Posterior vena cava (tissue), 2 donors: ENCODE measurements at places on chromosomes 12 and 14. TPM values are rescaled to one million over a fixed set of nuclear protein-coding genes. Genes with fewer than 3 reads are reported as not detected.
A peak's percentile ranks its signal among the peaks of the same experiment; 100 is the strongest.

OTX2 gene
- not detected for total RNA-seq

DNA sequence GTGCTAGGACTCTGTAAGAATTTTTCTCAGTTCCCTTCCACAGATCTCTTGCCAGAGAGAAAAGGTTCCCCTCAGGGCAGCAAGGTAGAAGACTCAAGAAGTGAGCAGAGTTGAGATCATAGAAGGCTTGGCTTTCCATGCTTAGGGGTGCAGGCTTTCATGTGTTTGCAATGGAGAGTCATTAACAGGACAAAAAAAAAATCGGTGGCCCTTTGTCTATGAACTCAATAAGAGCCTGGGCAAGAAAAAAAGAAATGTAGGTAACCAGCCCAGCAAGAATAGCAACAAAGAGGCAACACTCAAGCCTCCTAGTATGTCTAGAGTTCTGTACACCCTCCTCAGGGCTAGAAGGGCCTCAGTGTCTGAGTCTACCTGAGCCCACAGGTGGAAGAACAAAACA is 23.4 kb upstream of the LRP6 start:
- DNase-seq = no peak

GRCh38 chr14:73887694-73888459 is 1.2 kb downstream of the ZNF410 start:
- no peak for DNase-seq

- DNase-seq = no peak
These were observed 4.5 kb downstream of the ABCB9 start for GRCh38 chr12:122961531-122962329.

- no peak for DNase-seq
These were observed 200.2 kb downstream of the TSPAN9 start for GRCh38 chr12:3277306-3277943.

FSCB gene
- total RNA-seq = not detected

PZP gene
- 0.42 TPM for total RNA-seq

GRCh38 chr12:87925021-87925420 is 104.2 kb downstream of the C12orf50 start:
- DNase-seq = no peak

DNA sequence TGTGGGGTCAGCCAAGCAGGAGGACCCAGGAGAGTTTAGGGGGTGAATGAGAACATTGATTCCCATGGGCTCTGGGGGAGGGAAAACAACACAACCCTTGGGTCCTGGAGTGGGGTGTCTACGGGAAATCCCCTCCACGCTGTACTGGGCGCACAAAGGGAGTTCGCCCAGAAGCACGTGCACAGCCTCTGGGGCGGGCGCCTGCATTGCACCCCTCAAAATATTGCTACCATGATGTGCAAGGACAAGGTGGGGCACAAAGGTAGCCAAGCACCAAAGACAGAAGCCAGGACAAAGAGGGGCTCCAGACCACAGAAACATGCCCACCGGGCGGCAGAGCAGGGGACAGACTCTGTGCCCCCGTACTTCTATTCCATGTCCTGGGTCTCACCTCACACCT is 74.9 kb upstream of the EIF5 start:
- DNase-seq = no peak

DNA sequence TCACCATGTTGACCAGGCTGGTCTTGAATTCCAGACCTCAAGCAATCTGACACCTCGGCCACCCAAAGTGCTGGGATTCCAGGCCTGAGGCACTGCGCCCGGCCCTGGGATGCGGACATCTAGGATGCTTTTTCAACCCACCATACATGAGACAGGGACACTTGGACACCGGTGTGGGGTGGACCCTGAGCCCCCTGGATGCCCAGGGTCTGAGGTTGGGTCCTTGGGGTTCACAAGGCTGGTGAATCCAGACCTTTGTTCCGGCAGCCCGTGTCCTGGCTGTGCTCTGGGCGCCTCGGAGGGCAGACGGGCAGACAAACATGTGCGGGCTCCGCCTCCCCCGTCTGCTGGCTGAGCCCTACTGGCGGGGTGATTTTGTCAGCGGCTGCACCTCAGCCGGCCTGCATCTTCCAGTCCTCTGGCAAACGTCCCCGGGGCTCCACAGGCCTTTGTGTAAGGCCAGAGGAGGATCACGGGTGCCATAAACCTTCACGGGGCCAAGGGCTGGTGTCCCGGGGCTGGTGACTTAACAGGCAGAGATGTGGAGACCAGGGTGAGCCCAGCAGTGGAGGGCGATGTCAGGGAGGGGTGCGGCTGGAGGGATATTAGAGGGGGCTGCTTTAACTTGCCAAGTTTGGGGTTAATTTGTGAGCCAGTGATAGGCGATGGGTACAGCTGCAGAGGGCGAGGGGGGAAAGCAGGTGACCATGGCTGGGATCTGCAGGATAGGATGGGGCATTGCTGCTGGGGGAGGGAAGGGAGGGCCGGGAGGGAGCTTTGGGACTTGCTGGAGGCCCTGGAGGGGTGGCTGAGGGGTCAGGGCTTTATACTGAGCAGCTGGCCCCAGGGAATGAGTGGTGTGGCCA is 5.8 kb downstream of the ASPG start:
- DNase-seq = peak; percentile 64

GRCh38 chr14:83164016-83164415 is 1630.4 kb upstream of the SEL1L start:
- DNase-seq = no peak

PCED1B gene
- 5.7 TPM for total RNA-seq

POTEM gene
- total RNA-seq = not detected

GRCh38 chr14:50343434-50343833 is 31.3 kb downstream of the DMAC2L start:
- no peak for DNase-seq

DNA sequence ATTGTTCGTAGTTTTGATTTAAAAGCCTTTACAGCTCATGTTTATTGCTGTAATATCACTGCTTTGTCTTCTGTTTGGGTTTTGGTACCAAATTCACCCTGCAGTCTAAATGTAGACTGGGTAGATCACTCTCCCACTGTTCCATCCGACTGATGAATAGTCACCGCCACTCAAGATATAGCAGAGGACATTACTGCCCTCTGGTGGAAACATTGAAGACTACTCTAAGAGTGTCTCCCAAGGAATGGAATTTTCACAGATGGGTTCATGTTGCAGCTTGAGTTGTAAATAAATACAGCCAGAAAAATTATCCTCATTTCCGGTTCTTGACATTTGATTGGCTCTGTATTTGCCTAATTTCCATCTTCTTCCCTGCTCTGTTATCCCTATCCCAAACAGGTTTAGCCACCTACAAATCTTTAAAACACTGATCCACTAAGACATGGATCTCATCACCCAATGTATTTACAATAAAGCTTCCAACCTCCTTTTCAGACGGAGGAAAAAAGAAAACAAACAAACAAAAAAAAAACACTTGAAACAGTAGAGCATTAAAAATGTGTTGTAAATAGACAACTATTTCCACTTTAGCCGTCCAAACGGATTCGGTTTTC is 198.3 kb upstream of the CPNE8 start:
- DNase-seq = no peak

- no peak for DNase-seq
These were observed 21.8 kb downstream of the FUT8 start for GRCh38 chr14:65434216-65434850.

ZNF268 gene
- 19.0 TPM for total RNA-seq

- DNase-seq = peak; percentile 84
These were observed 1.6 kb downstream of the STXBP6 start for GRCh38 chr14:25048170-25049016.

DNA sequence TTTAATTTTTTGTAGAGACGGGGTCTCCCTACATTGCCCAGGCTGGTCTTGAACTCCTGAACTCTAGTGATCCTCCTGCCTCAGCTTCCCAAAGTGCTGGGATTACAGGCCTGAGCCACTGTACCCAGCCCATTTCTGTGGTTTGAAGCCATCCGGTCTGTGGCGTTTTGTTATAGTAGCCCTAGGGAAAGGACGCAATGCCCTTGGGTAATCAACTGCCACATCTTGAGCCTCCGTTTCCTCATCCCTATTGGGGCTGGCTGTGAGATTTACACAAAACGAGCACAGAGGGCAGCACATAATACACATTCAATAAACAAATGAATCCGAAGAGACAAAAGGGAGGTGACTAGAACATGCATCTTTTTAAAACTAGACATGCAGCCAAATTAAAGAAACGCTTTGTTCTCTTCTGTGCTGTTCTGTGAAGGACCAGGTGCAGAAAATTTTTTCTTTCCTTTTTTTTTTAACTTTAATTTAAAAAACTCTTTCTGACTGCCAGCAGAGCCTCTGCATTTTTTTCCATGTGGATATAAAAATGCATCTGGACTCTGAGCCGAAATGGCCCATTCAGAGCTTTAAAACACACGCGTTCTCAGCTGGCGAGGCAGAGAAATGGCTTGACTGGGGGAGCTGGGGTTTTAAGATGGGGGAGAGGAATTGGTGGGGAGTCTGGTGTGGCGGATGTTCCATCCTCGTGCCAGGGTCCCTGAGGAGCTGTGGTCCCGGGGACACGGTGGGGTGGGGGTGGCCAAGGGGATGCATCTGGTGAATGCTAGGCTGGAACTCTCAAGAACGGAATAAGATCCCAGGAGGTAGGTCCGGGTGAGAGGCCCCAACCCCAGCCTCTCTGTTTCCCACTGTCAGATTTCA is 119.0 kb downstream of the RBM19 start:
- DNase-seq = no peak

DNA sequence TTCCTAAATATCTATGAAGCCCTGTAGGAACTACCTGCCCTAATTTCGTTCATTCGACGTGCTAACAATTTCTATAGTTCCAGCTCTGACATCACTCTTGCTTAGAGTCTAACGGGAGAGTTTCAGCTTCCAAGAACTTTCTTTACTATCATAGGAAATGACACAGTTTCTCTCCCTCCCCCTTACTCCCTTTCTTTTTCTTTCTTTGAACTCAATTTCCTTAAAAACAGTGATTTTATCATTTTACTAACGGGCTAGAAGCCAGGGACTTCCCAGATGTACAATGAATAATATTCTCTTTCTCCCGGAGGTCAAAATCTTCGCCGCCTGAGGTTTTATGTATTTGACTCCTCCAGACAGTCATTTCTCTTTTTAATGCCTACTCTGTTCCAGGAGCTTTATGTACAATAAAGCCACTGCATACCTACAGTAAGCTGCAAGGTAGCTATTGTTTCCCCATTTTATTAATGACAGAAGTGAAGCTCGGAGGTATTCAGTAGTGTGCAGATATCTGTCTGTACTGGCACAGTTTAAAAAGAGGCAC is 15.7 kb downstream of the SMCO2 start:
- DNase-seq = no peak

GRCh38 chr14:24849471-24849870 is 200.5 kb downstream of the STXBP6 start:
- no peak for DNase-seq

IFT81 gene
- total RNA-seq = 15.0 TPM

DNA sequence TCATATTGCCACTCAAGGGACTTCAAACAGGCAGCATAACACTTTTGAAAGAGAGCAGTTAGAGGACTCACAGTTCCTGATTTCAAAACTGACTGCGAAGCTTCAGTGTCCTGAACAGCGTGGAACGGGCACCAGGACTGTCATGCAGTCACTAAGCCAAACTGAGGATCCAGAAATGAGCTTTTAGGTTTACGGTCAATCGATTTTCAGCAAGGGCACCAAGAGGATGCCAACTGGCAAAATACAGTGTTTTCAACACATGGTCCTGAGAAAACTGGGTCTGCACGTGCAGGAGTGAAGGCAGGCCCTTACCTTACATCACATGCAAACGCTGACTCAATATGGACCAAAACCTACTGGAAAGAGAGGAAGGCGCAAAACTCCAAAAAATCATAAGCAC is 15.6 kb downstream of the BRF1 start:
- no peak for DNase-seq

GRCh38 chr12:88185988-88186387 is 43.9 kb downstream of the TMTC3 start:
- DNase-seq = no peak

- no peak for DNase-seq
These were observed 5.4 kb downstream of the DDN start for GRCh38 chr12:48993787-48994186.

CRIP1 gene
- total RNA-seq = 285 TPM

DNA sequence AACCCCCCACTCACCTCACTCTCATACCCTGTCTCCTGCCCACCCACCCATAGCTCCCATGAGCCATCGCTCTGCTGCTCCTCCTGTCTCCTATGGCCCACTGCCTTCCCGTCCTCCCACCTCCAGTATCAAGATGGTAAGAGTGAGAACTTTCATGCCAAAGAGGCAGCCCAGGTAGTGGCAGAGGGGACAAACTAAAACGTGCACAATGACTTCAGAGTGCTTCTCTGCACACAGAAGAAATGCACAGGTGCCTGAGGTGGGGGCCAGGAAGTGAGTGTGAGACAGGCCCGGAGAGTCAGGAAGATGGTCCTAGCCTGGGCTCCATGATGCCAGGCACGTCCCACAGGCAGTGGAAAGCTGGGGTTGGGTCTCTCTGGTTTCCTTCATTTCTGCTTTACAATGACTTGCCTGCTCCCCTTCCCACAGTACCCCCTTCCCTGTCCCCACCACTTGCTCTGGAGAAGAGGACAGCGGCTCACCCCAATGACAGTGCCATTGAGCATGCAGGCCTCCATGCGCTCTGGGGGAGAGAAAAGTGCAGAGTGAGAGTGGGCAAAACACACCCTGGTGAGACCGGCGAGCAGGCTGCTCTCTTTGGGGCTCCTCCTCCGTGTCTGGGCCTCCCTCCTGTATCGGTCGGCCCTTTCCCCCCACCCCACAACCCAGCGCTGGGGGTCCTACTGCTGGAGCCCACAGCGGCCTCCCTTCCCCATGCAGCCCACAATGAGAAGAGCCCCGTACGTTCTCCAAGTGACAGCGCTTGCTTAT is 22.8 kb upstream of the ANO2 start:
- DNase-seq = no peak

DNA sequence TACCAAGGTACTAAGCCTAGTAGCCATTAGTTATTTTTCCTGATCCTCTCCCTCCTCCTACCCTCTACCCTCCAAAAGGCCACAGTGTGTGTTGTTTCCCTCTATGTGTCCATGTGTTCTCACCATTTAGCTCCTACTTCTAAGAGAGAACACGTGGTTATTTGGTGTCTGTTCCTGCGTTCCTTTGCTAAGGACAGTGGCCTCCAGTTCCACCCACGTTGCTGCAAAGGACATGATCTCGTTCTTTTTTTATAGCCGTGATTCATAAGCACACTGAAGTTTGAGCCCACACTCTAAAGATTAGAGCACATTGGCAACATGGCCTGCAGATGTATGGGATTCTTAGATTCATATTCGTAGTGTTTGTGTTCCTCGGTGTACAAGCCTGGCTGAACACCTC is 8.1 kb upstream of the STX2 start:
- DNase-seq = peak; percentile 16

DNA sequence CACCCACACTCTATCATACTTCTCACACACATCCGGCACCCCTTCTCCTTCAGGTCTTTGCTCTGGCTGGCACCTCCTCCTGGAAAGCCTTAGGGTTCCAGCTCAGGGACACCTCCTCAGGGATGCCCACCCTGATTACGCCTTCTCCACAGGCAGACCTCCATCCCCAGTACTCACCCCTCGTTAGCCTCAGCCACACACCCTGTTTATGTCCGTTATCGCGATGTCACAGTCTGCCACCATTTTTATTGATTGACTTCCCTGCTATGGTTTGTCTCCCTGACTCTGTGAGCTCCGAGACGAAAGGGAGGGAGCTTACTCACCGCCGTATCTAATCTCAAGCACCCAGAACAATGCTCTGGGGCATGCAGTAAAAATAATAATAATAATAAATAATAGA is 191.7 kb upstream of the LHX5 start:
- no peak for DNase-seq
